Vagina (tissue), 2 donors: ENCODE measurements at places on chromosomes 3 and 15.

DNA sequence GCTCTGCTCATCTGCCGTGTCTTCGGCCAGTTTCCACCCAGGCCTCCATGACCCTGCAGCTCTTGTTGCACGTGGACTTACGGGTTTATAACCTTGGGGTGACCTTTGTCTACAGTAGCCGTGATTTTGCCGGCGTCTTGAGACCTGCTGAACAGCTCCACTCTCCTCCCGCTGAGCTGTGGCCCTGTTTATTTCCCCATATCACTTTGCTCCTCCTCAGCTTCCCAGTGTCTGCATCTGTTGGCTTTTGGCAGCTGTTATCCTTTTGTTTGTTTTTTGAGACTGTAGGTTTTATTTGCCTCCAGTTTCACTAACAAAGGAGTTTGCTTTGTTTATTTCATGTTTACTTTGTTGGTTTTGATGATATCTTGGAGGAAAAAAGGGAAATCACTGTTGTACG is 29.3 kb upstream of the SLC28A1 start:
- DNase-seq: no peak

- no peak for DNase-seq
These were observed 7.4 kb downstream of the PDE8A start for GRCh38 chr15:84988909-84989644.

- DNase-seq: no peak
These were observed 52.4 kb upstream of the BLM start for GRCh38 chr15:90664650-90665287.

DNA sequence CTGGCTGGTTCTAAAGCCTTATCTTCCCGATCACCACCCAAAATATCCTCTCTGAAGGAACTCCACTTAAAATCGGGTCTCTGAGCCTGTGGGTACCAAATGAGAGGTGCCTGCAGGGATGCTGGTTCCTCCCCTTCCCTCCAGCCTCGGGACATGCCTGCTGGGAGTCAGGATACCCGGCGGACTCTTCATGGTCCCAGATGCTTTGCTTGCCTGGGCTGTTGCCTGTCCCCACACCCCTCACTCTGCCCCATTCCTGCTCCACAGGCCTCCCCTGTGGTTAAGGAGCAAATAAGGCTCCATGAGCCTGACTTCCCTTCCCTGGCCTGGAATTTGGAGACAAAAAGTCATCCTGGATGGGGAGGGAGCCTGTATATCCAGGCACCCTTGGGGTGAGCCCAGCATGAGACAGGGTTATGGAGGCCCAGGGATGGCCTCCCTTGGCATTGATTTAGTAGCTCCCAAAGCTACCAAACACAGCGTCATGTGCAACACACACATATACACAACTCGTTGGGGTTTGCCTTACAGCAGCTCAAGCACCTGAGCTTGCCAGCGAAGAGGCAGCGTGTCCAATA is 12.3 kb upstream of the CORO2B start:
- no peak for DNase-seq

DNA sequence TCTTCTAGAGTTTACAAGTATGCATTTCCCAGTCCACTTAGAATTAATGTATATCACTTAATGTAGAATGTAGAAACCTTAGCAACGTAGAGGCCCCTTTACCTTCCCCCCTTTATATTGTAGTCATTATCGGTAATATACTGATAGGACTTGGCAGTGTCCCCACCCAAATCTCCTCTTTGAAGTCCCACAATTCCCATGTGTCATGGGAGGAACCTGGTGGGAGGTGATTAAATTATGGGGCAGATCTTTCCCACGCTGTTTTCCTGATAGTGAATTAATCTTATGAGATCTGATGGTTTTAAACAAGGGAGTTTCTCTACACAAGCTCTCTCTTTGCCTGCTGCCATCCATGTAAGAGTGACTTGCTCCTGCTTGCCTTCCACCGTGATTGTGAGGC is 31.0 kb downstream of the ARL8B start:
- no peak for DNase-seq

DNA sequence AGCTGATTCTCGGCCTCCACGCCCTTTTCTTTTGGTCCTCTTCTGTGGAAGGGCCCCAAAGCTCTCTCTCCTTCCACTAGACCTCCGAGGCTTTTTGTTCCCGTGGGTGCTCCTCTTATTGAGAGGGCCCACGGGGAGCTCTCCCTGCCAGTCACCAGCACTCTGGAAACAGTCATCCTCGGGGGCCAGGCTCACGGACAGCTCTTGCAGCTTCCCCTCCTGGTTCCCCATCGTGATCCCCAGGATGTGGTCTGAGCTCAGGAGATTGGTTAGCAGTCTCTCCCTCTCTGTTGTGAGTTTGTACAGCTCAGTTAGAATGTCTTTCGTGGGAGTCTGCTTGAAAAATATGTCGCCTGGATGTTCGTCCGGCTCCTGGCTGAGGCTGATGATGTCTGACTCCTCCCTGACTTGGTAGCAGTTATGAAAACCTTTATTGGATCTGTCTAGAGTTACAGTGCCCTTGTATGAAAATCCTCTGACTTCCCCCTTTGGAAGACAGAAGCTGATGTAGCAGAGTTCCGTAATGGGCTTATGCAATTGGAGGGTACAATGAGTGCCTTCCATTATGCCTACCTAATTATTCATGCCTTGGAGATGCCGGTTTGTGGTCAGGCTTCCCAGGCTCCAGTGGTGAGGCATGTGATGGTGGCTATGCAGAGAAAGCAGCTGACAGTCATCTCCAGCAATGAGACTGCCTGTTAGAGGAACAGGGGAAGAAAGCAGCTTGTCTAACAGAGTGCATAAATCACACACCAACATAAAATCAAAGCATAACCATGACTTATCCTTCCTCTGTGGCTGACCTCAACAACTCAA is 40.0 kb downstream of the FMN1 start:
- no peak for DNase-seq

DNA sequence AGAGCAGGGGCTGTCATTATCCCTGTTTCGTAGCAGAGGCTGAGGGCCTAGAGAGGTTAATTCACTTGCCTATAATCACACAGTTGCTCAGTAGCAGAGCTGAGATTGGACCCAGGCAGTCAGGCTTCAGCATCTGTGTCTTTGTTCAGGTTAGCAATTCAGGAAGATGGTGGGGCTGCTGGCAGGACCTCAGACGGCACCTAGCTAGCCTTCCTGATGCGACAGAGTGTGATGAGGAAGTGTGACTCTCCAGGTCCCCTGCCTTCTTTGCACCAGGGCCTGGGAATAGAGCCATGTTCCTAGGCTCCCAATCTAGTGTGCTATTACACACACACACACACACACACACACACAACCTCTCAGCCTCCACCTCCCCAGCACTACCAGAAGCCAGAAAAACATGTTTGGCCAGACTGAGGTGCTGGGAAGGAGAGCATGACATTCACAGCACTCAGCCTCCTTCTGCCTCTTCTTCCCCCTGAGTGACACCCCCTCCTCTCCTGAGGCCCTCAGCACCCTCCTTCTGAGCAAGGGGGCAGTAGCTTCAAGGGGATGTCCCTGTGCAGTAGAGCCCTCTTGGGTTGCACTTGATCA is 88.9 kb downstream of the TLE3 start:
- DNase-seq: no peak

- DNase-seq: no peak
These were observed 353.3 kb upstream of the ARHGEF26 start for GRCh38 chr3:153767601-153768560.

GRCh38 chr15:27538325-27538724 is 560.8 kb downstream of the OCA2 start:
- DNase-seq: no peak

DNA sequence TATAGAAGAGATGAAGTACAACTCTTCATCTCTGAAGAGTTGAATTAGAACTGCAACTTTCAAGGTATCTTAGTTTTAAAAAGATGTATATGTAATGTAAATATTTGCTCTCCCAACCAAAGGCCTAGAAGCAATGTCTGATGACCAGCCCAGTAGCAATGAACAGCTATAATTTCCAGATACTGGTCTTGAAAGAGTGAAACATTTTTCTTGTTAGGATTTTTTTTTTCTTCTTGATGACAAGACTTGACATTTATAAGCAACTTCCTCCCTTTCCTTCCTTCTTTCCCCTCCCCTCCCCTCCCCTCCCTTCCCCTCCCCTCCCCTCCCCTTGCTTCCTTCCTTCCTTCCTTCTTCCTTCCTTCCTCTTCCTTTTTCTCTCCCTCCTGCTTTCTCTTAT is 423.4 kb downstream of the ZIC1 start:
- no peak for DNase-seq

DNA sequence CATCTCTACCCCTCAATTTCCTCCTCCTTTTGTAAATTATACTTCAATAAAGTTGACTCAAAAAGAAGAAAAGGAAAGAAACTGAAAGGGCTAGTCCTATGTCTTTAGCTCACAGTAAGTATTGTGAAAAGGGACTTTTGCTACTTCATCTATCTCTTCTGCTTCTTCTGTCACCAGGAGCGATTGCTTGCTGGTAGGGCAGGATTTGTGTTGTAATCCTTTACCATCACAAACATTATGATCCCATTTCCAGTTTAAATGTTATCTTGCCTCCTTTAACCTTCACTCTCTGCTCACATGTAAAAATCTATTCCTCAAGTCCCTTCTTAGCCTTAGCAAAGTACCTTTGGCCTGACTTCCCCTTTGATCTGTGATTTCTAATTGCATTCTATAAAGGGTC is 537.1 kb downstream of the AGBL1 start:
- DNase-seq: no peak

DNA sequence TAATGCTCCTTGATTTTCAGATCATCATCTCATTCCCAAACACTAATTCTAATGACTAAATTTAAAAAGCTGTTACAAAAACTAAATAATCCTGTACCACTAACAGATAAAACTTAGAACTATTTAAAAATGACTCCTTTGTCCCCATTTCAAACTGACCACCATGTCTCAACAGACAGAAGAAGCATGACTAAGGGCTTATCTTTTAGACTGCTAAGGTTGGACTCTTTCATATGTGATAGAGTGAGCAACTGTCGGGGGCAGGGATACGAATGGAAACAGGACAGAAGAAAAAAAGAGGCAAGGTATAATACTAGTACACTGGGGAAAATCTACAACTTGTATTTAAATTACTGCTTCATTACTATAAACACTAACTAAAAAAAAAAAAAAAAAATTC is 23.3 kb downstream of the SNX4 start:
- no peak for DNase-seq

DNA sequence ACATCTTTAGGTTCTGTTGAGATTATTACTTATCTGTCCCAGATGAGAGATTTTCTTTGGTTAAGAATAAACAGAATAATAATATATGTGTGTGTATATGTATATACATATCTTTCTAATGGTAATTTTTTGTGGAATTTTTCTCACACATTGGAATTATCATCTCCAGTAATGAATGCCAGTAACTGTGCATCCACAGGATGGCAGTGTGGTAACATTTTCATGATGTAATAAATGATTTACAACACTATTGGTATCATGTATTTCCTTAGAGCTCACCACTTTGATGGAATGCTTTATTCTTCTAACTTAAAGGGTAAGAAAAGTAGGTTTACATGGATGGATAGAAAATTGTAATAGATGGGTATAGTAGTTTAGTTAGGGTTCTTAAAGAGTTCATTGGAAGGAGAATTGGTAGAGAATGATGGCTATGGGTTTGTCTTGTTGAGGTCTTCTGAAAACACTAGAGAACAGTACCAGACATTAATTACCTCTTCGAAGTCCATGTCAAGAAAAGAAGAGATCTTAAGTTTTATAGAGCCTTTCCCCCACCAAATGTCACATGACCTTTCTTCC is 78.1 kb downstream of the STT3B start:
- no peak for DNase-seq

GRCh38 chr3:197801891-197802778 is 11.1 kb downstream of the LRCH3 start:
- no peak for DNase-seq

DNA sequence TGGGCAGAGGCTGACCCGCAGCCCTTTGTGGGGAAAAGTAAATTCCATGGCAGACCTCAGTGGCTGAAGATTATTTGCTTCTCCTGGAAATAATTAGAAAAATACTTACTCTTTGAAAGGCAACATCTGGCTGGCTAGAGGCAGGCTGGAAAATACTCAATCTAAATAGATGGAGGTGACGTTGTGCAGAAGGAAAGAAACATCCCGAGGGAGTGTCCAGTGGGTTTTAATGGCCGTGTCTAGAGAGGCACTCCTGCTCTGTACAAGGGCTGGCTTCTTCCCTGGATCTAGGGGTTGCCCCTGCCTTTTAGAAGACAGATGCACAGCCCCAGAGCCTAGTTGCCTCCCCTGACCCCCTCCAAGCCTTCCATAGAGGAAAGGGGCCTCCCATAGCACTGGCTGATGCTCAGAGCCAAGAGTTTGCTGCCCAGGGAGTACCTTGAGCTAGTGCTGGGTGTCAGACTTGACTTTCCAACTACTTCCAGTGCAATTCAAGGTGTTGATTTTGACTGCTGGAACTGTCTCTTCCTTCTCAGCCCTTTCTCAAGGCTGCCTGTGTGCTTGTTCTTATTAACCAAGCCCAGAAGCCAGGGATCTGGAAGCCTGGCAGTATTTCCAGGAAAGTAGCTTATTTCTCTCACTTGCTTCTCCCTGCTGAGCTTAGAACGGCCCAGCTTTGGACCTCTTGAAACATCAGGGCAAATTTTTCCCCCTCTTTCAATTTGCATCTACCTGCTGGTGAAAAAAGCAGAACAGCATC is 27.4 kb downstream of the CGNL1 start:
- DNase-seq: no peak

DNA sequence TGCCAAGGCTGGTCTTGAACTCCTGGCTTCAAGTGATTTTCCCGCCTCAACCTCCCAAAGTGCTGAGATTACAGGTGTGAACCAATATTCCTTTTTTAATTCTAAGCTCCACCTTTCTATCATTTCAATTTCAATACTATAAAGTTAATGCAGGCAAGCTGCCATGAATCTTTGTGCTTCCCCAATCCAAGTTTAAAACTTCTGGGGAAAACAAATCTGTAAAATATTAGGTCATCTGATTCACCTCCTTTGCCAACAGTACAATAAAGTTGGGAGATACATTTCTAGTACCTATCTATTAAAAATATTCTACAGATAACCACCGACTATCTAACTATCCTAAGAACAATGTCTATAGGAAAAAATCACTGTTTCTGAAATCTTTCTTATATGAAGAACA is 102.1 kb downstream of the ATP8B4 start:
- no peak for DNase-seq

- no peak for DNase-seq
These were observed 211.2 kb downstream of the TJP1 start for GRCh38 chr15:29611057-29611456.

DNA sequence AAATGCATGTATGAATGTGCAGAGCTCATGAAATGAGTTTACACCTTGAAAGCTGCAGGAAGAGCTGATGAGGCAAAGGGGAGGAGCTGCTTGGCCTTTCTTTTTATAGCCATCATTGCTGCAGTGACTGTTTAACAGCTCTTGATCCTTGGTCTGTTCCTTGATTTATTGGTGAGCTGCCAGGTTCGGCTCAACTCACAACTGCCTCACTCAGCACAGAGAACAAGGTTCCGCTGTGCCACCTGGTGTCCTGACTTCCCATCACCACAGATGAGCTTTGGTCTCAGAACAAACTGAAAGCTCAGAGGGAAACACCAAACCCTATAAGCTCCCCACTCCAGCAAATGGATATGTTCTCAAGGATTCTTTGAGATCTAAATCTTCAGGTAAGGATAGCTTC is 626.1 kb downstream of the MAGI1 start:
- no peak for DNase-seq
